Anterior cingulate cortex (tissue), 58 donors: ENCODE measurements at places on chromosomes 12 and 14.

GRCh38 chr14:71618047-71618446 lies 314.2 kb upstream of the RGS6 start:
- DNase-seq, result no peak

GRCh38 chr12:104684884-104685283 lies 228.1 kb downstream of the CHST11 start:
- no peak for DNase-seq

DNA sequence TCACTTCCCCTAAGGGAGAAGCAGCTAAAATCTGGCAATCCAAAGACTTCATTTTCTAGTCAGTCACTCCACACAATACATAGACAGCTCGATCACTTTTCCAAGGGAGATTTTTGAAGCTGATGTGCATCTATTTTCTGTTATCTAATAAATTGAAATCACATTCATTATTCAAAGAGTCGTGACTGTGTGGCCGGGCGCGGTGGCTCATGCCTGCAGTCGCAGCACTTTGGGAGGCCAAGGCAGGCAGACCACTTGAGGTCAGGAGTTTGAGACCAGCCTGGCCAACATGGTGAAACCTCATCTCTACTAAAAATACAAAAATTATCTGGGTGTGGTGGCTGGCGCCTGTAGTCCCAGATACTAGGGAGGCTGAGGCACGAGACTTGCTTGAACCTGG lies 27.1 kb upstream of the PTGR2 start:
- DNase-seq, result no peak

DNA sequence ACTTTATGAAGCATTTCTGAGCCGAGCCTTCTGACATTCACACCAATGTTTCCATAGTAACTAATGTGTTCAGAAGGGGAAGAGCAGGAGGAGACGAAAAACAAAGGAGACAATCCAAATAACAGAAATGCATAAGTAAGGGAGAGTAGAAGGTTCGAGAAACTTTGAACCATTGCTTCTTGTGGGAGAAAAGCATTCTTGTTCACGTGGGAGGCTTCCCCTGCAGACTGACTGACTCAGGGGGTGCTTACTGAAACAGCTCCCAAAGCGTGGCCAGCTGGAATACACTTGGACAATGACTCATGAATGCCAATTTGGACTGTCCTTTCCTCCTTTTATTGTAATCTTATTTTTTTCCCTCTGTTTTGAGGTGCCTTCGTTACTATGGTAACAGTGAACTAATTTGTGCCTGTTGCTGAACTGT lies 73.9 kb downstream of the NEDD1 start:
- no peak for DNase-seq

DNA sequence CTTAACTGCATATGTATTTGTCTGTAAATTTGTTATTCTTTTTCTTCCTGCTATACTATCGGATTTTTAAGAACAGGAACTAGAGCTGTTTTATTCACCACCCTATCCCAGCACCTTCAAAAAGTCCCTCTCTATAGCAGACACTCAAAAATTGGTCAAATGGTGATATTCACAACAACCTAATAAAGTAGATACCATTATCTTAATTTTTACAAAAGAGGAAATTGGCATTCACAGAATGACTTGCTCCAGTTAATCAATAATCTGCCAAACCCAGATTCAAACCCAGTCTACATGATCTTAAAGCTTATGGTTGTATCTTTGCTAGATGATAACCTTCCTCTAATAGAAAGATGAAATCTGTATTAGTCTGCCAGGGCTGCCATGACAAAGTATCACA lies 426.6 kb downstream of the EGLN3 start:
- no peak for DNase-seq

- no peak for DNase-seq
Measured at GRCh38 chr14:21395450-21395849, 11.6 kb upstream of the SUPT16H start.

DNA sequence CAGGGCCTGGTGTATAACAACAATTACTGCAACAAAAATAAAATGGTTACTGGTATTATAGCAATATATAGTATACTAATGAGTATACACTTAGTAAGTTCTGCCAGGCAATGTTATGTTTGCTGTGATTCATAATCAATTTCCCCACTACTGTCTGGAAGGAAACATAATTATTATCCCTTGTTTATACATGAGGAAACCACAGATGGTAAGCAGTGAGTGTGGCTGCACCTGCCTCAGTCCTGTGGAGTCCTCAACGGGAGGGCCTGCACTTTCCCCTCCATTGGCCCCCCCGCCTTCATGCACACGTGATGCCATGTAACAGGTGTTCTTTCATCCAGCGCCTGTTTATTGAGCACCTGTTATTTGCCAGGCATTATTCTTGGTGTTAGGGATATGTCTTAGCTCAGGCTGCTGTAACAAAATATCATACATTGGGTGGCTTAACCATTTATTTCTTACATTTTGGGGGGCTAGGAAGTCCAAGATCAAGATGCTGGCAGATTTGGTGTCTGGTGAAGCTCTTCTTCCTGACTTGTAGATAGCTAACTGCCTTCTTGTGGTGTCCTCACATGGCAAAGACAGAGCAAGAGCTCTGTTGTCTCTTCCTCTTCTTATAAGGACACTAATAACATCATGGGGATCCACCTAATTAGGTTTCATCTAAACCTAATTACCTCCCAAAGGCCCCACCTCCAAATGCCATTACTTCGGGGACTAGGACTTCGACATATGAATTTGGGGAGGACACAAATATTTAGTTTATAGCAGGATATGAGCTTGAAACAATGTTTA lies 59.5 kb upstream of the CHGA start:
- DNase-seq, result no peak

- no peak for DNase-seq
Measured at GRCh38 chr14:73344319-73344718, 107.0 kb downstream of the PAPLN start.

DNA sequence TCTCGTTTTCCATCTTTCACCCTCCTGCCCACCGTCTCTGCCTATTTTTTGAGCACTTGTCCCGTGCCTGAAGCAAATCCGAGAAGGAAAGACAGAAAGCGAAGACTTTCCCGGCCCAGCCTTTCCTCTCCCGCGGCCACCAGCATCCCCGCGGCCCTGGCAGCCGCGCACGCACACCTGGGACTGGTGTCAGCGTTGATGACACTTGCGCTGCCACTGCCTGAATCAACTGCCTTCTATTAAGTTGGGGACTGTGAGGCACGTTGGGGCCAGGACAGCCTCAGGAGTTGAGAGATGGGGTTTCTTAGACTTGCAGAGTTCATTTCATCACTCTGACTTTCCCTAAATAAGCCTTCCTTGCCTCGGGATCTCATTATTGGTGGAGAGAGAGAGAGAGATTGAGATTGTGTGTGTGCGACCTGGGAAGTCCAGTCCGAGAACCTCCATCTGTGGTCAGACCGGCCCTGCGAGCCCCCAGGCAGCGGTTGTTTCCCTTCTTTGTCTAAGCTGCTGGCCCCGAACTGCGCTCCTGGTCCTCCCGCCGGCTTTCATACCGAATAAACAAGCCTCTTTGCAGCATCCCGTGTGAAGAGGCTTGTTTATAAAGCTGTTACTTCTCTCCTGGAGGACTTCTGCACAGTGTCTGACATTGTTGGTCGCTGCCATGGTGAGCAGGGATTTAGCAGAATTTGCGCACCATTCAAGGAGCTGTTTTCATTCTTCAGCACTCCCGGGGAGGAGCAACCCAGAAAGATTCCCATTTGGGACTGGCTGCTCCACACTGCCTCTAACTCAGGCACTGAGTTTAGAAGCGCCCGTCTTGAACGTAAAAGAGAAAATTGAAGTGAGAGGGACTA lies 1.5 kb downstream of the PDZRN4 start:
- no peak for DNase-seq

- DNase-seq, result no peak
Measured at GRCh38 chr12:132329036-132329719, at the start of gene GALNT9. Gene GALNT9 (minus strand): TSS chr12:132329589. CDS start chr12:132329203, 386 bp downstream.

GRCh38 chr14:31189346-31190218 lies 18.0 kb downstream of the HECTD1 start:
- no peak for DNase-seq

GRCh38 chr12:27221625-27222387 lies 22.3 kb upstream of the STK38L start:
- peak; percentile 2 for DNase-seq

GRCh38 chr14:92579244-92579936 lies 65.8 kb downstream of the RIN3 start:
- no peak for DNase-seq

DNA sequence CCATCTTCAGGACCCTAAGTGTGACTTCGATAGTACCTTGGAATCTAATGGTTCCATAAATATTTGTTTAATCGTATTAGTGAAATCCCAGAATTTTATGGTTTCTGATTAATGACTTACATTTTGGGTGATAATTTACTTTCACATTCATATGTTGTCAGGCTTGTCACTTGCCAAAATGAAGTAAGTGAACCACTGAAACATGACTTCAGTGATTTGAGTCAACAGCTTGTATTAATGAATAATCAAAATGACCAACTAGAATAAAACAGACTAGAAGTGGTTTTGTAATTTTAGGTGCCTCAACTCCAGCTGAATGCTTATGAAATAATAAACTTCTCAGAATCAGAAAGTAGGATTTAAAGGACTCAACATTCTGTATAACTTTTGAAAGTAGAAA lies 517.1 kb downstream of the PRKD1 start:
- no peak for DNase-seq

GRCh38 chr14:95677179-95677835 lies 8.9 kb upstream of the TCL1B start:
- no peak for DNase-seq

- DNase-seq, result no peak
Measured at GRCh38 chr14:51087031-51087441, 7.9 kb downstream of the TRIM9 start.

DNA sequence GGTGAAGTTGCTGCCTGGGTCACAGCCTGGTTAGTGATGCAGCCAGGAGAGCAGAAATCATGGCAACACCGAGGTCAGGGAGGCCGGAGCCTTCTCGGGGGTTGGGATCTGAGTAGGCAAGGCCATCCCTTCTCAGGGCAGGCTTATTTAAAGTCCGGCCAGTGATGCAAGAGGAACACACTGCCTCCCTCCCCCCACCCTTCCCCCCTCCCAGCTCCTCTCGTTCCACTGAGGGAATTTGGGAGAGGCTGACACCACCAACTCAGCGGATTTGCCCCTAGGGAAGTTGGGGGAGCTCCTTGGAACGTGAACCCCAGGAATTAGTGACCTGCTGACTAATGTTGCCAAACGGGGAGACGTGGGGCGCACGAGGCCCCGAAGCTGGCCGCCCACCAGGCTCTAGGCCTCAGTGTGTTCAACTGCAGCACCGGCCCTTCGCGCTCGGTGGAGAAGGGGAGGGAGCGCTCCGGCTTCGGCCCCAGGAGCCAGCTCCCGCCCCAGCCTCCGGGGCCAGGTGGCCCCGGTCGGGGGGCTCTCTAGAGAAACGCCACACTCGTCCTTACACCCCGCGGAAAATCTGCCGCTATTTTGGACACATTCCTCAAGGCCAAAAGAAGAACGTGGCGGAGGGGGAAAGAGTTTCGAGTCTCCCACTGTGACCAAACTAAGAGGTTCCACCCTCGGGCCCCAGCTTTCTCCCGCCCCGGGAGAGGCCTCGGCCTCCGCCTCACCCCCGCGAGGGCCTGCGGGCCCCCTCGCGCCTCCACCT lies 1.6 kb downstream of the CTDSP2 start:
- DNase-seq, result peak; percentile 47

- DNase-seq, result peak; percentile 62
Measured at GRCh38 chr12:116703214-116703795, 34.6 kb downstream of the SPRING1 start.

DNA sequence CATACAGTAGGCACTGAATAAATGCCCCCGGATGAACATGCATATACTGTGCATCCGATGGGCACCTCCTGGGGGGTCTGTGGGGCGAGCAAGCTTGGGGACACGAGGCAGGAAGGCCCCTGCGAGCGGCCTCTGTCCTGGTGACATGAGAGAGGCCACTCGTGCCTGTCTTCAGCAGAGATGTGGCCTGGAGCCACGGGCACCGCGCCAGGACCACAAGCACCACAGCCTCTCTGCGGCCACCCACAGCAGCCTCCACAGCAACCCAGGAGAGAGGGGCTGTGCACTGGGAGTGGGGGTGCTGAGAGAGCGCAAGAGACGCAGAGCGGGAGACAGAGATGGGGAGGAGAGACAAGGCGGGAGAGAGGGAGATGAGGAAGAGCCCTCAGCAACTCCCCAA lies 118.5 kb downstream of the RFLNA start:
- DNase-seq, result peak; percentile 68

- no peak for DNase-seq
Measured at GRCh38 chr14:87629788-87630187, 363.2 kb downstream of the GALC start.

GRCh38 chr14:105313381-105314286 lies 914 bp upstream of the PACS2 start:
- DNase-seq, result no peak

GRCh38 chr12:84964048-84964447 lies 51.4 kb upstream of the SLC6A15 start:
- DNase-seq, result no peak

GRCh38 chr12:113276306-113276705 lies 55.0 kb downstream of the TPCN1 start:
- no peak for DNase-seq

GRCh38 chr14:68576496-68577244 lies 216.2 kb downstream of the ZFP36L1 start:
- no peak for DNase-seq

DNA sequence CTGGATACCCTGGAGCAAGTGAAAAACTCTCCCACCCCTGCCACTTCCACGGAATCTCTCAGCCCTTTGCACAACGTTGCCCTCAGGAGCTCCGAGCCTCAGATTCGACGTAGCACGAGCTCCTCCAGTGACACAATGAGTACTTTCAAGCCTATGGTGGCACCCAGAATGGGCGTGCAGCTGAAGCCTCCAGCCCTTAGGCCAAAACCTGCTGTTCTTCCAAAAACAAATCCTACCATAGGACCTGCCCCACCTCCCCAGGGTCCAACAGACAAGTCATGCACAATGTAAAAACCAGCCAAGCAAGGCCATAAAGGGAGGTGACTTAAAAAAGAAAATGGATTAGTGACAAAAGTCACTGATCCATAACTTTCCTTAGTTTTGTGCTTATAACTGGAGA lies 79.7 kb downstream of the KICS2 start:
- no peak for DNase-seq

DNA sequence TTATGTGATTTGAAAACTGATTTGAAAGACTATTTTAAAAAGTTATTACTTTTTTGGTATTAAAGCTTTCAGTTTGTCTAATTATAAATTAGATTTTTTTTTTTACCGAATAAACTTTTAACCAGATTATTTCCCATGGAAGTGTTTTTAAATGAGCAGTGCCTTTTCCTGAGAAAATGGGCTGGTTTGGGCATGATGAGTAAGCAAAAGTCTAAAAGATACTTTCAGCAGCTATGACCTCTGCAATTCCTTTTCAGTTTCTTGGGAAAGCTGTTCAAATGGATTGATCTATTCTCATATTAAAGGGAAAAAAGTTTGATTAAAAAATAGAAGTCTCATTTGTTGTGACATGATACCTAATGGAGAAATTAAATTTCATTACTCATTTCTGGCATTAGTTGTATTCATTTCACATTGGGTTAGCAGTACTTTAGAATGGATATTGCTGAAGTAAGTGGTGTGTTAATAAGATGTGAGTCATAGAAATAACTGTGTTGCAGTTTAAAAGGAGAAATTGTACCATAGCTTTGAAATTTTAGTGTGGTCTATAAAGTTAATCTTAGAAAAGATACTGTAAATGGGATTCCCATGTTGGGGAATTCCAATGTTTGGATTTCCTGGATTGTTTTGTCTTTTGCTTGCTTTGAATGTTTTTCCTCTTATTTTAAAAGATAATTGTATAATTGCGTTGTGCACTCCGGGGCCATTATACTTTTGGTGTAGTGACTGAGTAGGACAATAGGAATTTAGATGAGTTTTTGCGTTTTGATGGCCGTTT lies 21.0 kb downstream of the KTN1 start:
- no peak for DNase-seq
